IPS-NIHi11 (cell line): ENCODE measurements at places on chromosomes 3 and 15.

GRCh38 chr15:64636556-64636955 is 138.8 kb downstream of the RBPMS2 start:
- DNase-seq = no peak

- DNase-seq = peak; percentile 59
Measured at GRCh38 chr15:26767169-26767670, 5.6 kb downstream of the GABRB3 start.

- no peak for DNase-seq
Measured at GRCh38 chr3:160434071-160434470, 15.5 kb downstream of the TRIM59 start.

GRCh38 chr15:85289677-85290365 is 90.6 kb upstream of the AKAP13 start:
- peak; percentile 81 for DNase-seq

- no peak for DNase-seq
Measured at GRCh38 chr3:182308328-182308727, 485.0 kb upstream of the ATP11B start.

GRCh38 chr3:11329777-11330176 is 57.6 kb downstream of the ATG7 start:
- no peak for DNase-seq
